ENCODE measurements at places on chromosomes 3 and 15.

- no peak for DNase-seq
Observed at GRCh38 chr3:114697401-114697800, 403.6 kb downstream of the TIGIT start.

- no peak for DNase-seq
Observed at GRCh38 chr3:10655105-10655504, 149.7 kb upstream of the ATP2B2 start.

DNA sequence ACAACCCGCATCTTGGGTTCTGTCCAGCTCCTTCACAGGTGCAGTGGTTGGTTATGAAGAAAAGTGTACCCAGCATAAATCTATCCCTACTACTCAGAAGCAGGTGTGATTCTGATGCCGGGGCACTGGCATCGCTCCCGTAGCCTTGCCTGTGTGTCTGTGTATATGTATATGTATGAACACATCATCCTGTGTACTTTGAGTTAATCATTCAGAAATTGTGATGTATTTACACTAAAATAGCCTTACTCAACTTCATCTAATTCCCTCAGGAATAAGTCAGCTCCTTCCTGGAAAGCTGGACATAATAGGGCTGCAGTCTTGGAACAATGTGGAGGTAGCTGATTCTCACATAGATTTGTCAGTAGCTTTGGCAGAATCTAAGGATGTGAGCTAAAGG lies 6.7 kb upstream of the ZBED2 start:
- no peak for DNase-seq

- DNase-seq, result no peak
Observed at GRCh38 chr15:51647128-51647562, 24.6 kb upstream of the DMXL2 start.

GRCh38 chr15:57237301-57237642 lies 139.0 kb upstream of the CGNL1 start:
- DNase-seq, result no peak

DNA sequence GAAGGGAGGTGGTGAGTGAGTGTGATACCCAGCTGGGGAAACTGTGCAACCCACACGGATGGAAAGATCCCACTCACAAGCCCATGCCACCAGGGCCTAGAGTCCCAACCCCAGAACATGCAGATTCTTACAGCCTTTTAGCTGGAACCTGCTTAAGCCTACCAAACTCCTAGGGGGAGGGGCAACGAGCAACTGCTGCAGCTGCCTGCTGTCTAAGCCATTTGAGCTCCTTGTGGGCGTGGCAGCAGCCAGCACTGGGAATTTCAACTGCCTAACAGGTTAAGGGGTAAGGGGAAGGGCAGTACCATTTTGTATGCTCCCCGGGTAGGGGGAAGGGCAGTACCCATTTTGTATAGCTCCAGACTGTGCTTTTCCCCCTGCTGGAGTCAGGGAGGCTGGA lies 673.2 kb upstream of the BCHE start:
- peak; percentile 58 for DNase-seq

DNA sequence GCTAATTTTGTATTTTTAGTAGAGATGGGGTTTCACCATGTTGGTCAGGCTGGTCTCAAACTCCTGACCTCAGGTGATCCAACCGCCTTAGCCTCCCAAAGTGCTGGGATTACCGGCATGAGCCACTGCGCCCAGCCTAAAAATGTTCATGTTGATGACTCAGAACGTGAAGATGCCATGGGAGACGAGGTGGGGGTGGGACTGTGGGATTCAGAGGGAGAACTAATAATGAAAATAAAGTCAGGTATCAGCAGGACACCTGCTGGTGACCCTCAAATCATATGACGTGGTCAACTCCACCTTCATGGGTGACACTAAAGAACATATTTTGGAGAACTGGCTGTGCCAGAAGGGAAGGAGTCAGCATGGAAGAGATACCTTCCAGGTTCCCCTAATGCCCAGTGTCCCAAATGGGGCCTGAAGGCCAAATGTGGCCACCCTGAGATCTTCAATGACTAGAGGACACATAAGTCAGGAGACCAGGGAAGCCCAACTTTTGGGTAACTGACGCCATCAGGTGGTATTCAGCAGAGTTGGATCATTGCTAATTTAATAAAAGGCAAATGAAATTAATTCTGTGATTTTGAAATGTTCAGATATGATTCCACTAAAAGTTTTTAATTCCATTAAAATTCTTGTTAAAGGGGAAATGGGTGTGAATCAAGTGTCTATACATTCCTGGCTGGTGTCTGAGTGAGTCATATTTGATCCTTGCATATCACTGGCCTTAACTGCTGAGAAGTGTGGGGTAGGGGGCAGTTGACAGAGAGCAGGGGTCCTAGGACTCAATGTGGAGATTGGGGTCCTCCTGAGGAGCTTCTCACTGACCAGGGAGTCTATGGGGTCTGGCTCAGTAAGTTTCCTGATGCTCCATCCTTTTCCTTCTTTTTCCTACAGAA lies 88.6 kb upstream of the GSK3B start:
- DNase-seq, result no peak

DNA sequence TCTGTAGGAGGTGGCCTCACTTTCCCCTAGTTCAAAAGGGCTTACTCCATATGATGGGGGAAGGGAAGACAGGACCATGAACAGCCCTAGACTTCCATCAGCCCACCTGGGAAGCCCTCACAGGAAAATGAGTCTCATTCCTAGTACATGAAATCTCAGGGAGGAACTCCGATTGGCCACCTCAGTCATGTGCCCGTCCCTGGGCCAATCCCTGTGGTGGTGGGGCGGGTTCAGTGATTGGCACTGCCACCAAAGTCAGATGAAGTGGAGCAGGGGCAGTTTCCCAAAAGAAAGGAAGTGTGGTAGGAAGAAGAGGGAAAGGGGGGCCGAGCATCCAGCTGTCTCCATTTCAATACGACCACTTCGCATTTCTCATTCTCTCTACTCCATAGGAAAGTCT lies 25.9 kb upstream of the GP9 start:
- no peak for DNase-seq

DNA sequence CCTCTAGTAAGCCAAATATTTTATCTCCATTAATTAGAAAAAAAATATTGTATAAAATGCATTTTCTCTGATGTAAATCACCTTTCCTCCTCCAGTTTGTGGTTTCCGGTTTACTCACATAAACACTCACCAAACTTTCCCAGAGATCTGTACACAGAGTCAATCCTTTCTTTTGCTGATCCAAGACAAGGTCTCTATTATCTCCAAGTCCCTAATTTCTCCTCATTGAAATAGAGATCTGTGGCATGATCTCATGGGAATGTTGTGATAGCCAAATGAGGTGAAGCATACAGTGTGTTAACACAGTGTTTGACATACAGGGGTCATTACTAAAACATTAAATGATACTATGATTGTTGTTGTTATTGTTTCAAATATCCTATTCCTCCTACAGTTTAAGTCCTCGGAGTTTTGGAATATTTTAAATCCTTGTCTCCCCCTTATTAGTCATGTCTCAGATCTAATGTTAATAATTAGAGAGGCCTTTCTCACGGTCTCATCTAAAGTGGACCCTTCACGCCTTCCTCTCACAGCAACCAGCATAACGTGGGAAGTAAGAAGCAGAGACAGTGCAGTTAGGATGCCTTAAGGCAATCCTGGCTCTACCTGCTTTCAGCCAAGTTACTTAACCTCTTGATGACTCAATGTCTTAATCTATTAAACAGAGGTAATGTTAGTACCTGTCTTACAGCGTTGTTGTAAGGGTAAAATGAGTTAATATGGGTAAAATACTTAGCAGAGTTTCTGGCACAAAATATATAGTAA lies 333.3 kb downstream of the GRM7 start:
- no peak for DNase-seq

GRCh38 chr15:63499611-63500010 lies 4.8 kb upstream of the USP3 start:
- no peak for DNase-seq

DNA sequence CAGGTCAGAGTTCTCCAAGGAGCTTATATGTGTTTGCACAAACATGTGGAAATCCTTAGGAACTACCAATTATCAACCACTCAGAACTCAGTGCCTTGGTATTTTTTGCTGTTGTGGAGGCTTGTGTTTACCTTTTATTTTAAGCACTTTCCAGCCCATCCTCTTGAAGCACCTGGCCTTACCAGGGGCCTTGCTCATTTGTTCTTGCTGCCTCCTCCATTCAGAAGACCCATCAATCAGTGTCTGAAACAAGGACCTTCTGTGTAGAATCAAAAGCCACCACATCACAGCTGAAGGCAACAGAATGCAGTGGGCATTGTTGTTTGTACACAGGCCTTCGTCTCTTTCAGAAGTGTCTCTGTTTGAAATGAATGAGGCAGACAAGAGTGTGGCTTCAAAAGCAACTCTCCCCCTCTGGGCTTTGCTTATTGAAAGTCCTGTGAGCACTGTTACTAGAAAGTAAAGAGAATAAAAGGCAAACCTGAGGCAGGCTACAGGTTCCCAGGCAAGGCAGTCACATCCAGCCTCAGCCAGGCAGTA lies 24.5 kb upstream of the LIPC start:
- no peak for DNase-seq

DNA sequence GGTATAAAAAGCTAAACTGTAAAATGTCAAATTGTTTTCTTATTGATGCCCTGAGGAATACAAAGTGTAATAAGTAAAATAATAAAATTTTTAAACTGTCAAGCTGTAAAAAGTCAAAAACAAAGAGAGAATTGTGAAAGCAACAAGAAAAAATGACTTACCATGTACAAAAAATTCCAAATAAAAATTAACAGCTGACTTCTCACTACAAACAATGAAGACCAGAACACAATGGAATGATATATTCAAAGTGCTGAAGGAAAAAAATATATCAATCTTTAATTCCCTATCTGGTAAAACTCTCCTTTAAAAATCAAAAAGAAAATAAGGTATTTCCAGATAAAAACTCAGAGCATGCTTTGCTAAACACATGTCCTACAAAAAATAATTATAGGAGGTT lies 883.5 kb downstream of the IGSF11 start:
- no peak for DNase-seq

GRCh38 chr3:176867681-176868663 lies 329.3 kb downstream of the TBL1XR1 start:
- DNase-seq, result no peak

DNA sequence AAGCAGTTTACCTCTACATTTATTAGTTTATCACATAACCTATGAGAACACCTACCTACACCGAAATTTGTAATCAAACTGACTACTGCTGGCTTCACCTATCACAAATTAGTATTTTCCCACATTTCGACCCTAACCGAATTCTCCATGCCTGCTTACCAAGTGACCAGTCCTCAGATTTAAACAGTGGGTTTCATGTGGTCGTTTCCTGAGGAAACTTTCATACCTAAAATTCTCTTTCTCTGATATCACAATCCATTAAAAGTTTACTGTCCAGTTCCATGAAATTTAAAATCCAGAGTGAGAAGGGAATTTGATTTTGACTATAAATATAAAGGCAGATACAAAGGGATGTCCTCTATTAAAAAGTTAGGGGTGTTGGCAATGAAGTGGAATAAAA lies 1.9 kb downstream of the PLOD2 start:
- no peak for DNase-seq

DNA sequence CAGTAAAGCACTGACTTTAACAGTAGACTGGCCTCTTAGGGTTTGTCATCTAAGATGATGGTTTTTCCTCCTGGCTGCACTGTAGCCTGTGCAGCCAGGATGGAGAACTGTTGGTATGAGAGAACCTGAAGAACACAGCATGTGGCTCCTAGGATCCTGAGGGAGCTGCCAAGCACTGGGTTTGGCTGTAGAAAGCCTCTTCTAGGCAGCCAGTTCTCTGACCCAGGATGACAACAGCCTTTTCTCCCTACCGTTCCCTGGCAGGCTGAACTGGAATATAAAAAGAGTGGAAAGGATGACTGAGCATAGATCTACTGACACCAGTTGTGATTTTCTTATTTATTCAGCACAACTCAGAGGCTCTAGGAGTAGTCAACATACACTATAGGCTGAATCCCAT lies 34.3 kb upstream of the MANF start:
- no peak for DNase-seq

DNA sequence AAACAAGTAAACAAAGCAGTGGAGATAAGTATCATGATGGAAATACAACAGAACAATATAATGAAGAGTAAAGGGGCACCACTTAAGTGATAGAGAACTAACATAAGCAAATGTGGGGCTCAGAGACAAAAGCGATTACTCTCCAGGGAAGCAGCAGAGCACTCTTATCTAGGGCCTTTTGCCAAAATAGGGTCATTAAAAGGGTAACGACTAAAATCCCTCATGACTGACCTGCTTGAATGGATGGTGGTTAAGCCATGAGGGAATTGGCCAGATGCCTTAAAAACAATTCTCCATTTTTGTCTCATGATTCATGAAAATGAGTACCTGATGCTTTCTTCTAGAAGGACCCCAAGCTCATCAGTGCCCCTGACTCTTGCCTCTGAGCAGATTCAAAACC lies 3.2 kb upstream of the SLC7A14 start:
- no peak for DNase-seq

DNA sequence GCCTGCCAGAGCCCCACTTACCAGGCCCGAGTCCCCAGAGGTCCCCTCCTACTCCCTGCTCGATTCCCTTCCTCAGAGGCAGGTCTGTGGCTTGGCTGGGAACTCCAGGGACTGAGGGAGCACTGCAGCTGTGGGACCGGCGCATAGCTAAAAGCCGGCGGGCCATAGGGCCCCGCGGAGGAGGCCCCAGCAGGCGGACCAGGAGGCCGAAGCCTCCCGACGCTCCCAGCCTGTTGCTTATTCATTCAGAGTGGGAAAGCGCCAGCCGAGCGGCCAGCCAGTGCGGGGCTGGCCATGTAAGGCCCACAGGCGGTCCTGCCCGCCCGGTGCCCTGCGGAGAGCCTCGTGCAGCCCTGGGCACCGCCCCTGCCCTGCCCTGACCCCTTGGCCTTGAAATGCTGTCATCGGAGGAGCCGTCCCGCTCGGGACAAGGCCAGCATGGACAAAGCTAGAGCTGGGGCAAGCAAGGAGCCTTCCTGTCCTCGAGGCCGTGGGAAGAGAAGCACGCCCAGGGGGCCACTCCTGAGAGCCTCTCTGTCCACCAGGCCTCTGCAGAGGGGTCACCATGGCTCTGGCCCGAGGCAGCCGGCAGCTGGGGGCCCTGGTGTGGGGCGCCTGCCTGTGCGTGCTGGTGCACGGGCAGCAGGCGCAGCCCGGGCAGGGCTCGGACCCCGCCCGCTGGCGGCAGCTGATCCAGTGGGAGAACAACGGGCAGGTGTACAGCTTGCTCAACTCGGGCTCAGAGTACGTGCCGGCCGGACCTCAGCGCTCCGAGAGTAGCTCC lies at the start of gene LOXL1:
Gene LOXL1, plus strand, starts transcription at position 244 of the 784 bp plus-strand sequence. Its CDS starts 322 bp downstream, at position 566.
- peak; percentile 71 for DNase-seq

GRCh38 chr3:114019486-114019885 lies 36.8 kb downstream of the CCDC191 start:
- no peak for DNase-seq

DNA sequence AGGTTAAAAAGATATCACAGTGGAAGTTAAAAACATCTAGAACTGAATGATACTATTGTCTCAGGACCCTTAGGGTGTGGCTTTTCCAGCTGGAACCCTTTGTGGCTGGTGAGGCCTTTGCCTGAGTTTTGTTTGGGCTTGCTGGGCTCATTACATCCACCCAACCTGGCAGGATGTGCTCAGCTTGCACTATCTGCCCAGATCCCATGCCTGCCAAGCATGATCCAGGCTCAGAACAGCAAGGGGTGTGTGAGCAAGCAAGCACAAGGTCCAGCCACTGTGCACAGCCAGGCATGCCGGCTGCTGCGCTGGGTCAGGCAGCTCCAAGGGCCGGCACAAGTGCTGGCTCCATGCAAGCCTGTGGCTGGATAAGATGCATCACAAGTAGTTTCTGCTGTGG lies 512.7 kb upstream of the CDIN1 start:
- DNase-seq, result no peak

All from WTC11 (cell line).